ENCODE measurements at places on chromosomes 16 and 17. TPM values are rescaled to one million over a fixed set of nuclear protein-coding genes. Genes with fewer than 3 reads are reported as not detected.
A peak's percentile ranks its signal among the peaks of the same experiment; 100 is the strongest.

DNA sequence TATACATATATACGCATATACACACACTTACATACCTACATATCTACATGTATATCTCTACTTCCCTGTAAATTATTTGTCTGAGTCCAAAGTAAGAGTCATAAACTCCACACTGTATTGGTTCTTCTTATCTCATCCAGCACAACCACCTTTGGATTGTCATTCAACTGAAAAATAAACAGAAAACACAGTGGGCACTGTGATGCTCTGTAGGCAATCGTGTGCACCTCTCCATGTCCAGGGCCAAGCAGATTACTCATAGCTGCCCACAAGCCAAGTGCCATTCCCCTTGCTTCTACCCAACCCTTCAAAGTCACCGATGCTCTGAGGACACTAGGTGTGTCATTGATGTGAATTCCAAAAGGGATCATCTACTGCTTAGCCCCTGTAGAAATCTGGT, 12.9 kb upstream of the TEKT3 start:
- H3K27me3 ChIP-seq = no peaks in the 10 kb centered on the region
- no peaks in the 10 kb centered on the region for H3K36me3 ChIP-seq
- H3K4me3 ChIP-seq = no peak overlapping the region
- no peak for DNase-seq
- no peaks in the 10 kb centered on the region for H3K4me1 ChIP-seq

DNA sequence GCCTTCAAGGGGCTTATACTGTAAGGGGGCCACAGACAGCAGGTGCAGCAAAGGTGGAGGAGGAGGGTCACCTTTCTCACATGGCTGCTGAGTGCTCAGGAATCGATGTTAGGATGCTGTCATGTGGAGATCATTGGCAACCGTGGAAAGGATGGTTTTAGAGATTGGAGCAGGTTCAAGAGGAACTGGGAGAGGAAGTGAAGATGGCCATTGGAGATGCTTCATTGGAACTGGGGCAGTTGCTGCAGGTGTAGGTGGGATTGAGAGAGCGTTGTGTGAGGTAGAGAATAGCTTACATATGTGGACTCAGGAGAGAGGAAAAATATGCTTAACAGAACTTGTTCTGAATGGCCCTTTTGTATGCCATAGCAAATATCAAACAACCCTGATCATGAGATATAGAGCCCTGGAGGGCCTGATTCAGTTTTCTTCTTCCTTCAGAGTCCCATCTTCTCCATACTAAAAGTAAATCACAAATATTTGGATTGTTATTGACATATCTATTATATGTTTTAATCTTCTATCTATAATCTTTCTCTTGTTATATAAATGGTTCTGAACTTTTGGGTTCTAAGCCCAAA, 40.8 kb downstream of the LDHD start:
- no peaks in the 10 kb centered on the region for H3K36me3 ChIP-seq
- H3K4me1 ChIP-seq = peaks cover 5% of the 10 kb centered on the region
- no peak overlapping the region for H3K27ac ChIP-seq
- no peaks in the 10 kb centered on the region for H3K27me3 ChIP-seq
- DNase-seq = no peak

GRCh38 chr16:56814537-56815432, 50.2 kb upstream of the SLC12A3 start:
- no peaks in the 10 kb centered on the region for H3K36me3 ChIP-seq
- no peaks in the 10 kb centered on the region for H3K27me3 ChIP-seq
- H3K27ac ChIP-seq = no peak overlapping the region
- H3K4me1 ChIP-seq = no peaks in the 10 kb centered on the region
- no peak overlapping the region for H3K4me3 ChIP-seq

- DNase-seq = no peak
- H3K4me3 ChIP-seq = no peak overlapping the region
- no peak overlapping the region for H3K27ac ChIP-seq
- H3K4me1 ChIP-seq = no peaks in the 10 kb centered on the region
- no peaks in the 10 kb centered on the region for H3K36me3 ChIP-seq
Observed at GRCh38 chr16:68242926-68243858, 2.0 kb upstream of the PLA2G15 start.

Gene TPSG1
- not detected for total RNA-seq

Gene MMP2
- total RNA-seq = 130 TPM

GRCh38 chr17:81514739-81515529, 2.3 kb upstream of the ACTG1 start:
- peak; percentile 89 for DNase-seq
- peak overlapping the region; percentile 100 for H3K27ac ChIP-seq
- no peaks in the 10 kb centered on the region for H3K27me3 ChIP-seq
- peaks cover 3% of the 10 kb centered on the region for H3K4me1 ChIP-seq
- no peaks in the 10 kb centered on the region for H3K36me3 ChIP-seq

Gene CSH2
- not detected for total RNA-seq

Gene LRRC37A3
- total RNA-seq = 2.1 TPM

Gene ZNF319
- 11.5 TPM for total RNA-seq

GRCh38 chr17:49210158-49211029, at the start of the genes ABI3 and GNGT2:
TSS of gene ABI3 (plus strand) at chr17:49210707. CDS start at chr17:49210725, 18 bp downstream.
TSS of gene GNGT2 (minus strand) at chr17:49210574. CDS start at chr17:49207422, 3,152 bp downstream.
- peak within 1 kb of the TSS; percentile 77 for H3K27ac ChIP-seq
- DNase-seq = no peak
- no peaks in the 10 kb centered on the region for H3K4me1 ChIP-seq
- H3K27me3 ChIP-seq = no peaks in the 10 kb centered on the region
- peak within 1 kb of the TSS; percentile 18 for H3K4me3 ChIP-seq
- H3K36me3 ChIP-seq = no peaks in the 10 kb centered on the region

Gene KRTAP4-9
- total RNA-seq = not detected

DNA sequence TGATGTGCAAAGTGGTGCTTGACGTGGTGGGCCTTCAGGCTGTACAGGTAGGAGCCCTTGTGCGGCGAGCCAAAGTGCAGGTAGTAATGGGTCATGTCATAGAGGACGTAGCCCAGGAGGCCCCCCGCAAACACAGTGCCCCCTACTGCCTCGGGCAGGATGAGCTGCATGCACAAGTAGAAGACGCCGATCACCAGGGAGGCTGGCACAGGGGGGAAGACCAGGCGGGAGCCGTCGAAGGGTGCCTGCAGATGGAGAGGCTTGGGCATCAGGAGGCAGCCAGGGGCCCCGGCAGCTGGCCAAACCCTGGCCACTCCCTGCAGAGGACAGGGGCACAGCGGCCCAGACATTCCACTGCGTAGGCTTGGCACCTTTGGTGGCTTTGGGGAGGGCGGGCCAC, 15.7 kb upstream of the MLKL start:
- H3K27me3 ChIP-seq = no peaks in the 10 kb centered on the region
- H3K4me1 ChIP-seq = no peaks in the 10 kb centered on the region
- no peaks in the 10 kb centered on the region for H3K36me3 ChIP-seq
- H3K4me3 ChIP-seq = no peak overlapping the region
- no peak overlapping the region for H3K27ac ChIP-seq

Gene SULT1A2
- total RNA-seq = 0.41 TPM

DNA sequence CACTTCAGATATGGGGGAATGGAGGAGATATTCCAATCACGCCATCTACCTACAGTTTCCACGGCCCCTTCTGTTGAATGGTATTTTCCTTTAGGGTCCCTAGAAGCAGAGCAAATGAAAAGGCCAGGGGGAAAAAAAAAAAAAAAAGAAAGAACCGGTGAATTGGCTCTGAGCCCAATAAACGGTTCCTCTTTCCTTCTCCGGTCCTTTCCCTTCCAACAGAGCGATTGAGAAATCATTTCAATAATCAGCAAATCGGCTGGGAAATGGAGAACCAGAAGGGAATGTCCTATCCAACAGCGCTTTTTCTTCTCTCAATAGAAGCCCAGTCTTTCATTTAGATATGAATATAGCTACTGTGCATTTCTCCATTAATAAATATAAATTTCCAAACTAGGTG, 26.8 kb upstream of the HOXB13 start:
- H3K27me3 ChIP-seq = peaks cover 4% of the 10 kb centered on the region
- H3K4me1 ChIP-seq = no peaks in the 10 kb centered on the region
- no peaks in the 10 kb centered on the region for H3K36me3 ChIP-seq
- DNase-seq = no peak
- no peak overlapping the region for H3K27ac ChIP-seq
- no peak overlapping the region for H3K4me3 ChIP-seq

GRCh38 chr16:23428351-23428750, 24.6 kb downstream of the COG7 start:
- no peaks in the 10 kb centered on the region for H3K4me1 ChIP-seq
- no peak for DNase-seq
- no peak overlapping the region for H3K27ac ChIP-seq
- no peaks in the 10 kb centered on the region for H3K27me3 ChIP-seq
- H3K36me3 ChIP-seq = no peaks in the 10 kb centered on the region

DNA sequence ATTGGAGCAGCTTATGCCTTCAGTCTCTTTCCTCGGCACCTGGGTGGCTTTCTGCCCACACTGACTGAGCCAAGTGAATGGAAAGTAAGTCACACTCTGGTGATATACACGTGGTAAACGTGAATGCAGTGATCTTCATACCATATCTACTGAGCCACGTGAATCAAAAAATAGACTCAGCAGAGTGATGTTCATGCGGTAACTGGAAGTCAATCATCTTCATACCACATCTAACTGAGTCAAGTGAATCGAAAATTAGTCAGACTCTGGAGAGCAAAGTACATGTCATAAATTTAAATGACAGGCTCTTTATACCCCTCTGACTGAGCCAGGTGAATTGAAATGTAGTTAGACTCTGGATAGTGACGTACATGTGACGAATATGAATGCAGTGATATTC, 47.1 kb upstream of the ARL4D start:
- H3K27ac ChIP-seq = no peak overlapping the region
- no peak for DNase-seq
- H3K36me3 ChIP-seq = no peaks in the 10 kb centered on the region
- no peak overlapping the region for H3K4me3 ChIP-seq
- H3K27me3 ChIP-seq = no peaks in the 10 kb centered on the region
- H3K4me1 ChIP-seq = no peaks in the 10 kb centered on the region

GRCh38 chr17:14318109-14318917, 17.4 kb downstream of the HS3ST3B1 start:
- H3K4me1 ChIP-seq = no peaks in the 10 kb centered on the region
- H3K27ac ChIP-seq = no peak overlapping the region
- no peak for DNase-seq
- no peaks in the 10 kb centered on the region for H3K36me3 ChIP-seq

DNA sequence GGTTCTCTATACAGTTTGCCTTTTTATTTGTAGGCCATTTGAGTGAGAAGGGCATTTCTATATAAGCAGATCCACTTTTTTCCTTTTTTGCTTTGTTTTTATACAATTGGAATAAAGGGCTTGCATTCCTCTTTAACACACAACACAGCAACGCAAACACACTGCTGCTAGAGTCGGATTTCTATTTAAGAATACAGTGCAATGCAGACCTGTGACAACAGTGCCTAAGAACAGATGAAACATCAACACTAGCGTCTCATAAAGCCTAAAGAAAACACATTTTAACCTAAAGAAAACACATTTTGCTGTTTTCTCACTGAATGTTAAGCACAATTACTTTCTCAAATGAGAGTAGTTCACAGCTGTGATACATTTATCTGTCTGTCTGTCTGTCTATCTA, 1141.1 kb downstream of the CDH11 start:
- DNase-seq = no peak
- H3K4me3 ChIP-seq = no peak overlapping the region
- no peaks in the 10 kb centered on the region for H3K36me3 ChIP-seq
- H3K27me3 ChIP-seq = no peaks in the 10 kb centered on the region
- H3K27ac ChIP-seq = no peak overlapping the region

Gene ABCC3
- total RNA-seq = 1.5 TPM

Gene MYCBPAP
- total RNA-seq = 3.8 TPM

GRCh38 chr17:42674755-42675347, 1.9 kb downstream of the PLEKHH3 start:
- H3K36me3 ChIP-seq = no peaks in the 10 kb centered on the region
- H3K27me3 ChIP-seq = no peaks in the 10 kb centered on the region
- peak overlapping the region; percentile 91 for H3K4me3 ChIP-seq
- H3K27ac ChIP-seq = peak overlapping the region; percentile 92
- peaks cover 22% of the 10 kb centered on the region for H3K4me1 ChIP-seq

- no peak overlapping the region for H3K4me3 ChIP-seq
- no peak overlapping the region for H3K27ac ChIP-seq
- no peaks in the 10 kb centered on the region for H3K36me3 ChIP-seq
Observed at GRCh38 chr16:50859628-50860360, 117.9 kb downstream of the CYLD start.

DNA sequence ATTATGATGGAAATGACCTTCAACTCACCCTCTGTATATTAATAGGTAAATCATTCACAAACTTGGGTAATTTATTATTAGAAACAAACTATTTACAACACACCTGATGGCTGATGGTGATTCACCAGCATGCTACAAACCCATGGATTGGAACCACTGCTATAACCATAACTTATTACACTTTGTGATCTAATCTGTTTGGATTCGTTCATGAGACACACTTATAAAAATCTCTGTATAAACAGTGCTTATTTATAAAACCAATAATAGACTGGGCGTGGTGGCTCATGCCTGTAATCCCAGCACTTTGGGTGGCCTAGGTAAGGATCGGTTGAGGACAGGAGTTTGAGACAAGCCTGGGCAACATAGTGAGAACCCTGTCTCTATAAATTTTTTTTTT, 16.0 kb downstream of the SMIM36 start:
- no peaks in the 10 kb centered on the region for H3K27me3 ChIP-seq
- no peak overlapping the region for H3K4me3 ChIP-seq
- no peak overlapping the region for H3K27ac ChIP-seq
- H3K4me1 ChIP-seq = no peaks in the 10 kb centered on the region
- DNase-seq = no peak
- H3K36me3 ChIP-seq = no peaks in the 10 kb centered on the region

Gene RAB26
- total RNA-seq = not detected

Gene CDR2L
- 4.7 TPM for total RNA-seq

Gene RPL13
- total RNA-seq = 2,633 TPM

Gene TBC1D3E
- not detected for total RNA-seq

Gene GRB2
- total RNA-seq = 70.8 TPM

DNA sequence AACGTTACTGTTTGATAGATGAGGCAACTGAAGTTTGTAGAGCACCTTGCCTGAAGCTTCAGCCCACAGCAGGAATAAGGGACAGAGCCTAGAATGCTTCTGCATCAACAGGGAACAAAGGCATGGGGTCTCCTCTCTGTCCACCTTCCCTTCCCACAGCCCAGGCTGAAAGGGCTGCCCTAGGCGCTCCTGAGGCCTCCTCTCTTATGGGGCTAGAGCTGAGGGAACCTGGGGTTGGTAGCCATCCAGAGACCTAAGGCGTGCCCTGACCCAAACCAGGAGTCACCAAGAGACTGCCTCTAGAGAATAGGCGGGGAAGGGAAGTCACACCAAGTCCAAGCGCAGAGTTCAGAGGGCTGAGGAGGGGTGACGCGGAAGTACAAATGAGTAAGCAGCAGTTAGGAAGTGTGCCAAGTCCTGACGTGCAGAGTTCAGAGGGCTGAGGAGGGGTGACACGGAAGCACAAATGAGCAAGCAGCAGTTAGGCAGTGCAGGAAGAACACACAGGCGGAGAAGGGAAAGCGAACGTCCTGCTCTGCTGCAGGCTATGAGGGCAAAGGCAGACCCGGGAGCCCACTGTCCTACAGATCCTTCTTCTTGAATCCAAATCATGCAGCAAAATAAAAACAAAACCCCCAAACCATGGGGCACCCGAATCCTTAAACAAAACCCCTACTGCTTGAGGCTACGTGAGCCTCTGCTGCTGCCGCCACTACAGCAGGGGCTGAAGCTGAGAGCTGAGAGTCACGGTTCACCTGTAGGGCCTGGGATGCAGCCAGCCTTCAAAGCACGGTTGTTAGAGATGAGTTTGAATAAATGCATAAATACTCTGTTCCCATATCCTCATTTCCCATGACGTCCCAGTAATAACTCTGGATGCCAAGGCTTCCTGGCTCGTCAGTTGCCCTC, 2.7 kb upstream of the SPG7 start:
- H3K4me3 ChIP-seq = no peak overlapping the region
- H3K27me3 ChIP-seq = no peaks in the 10 kb centered on the region
- peaks cover 6% of the 10 kb centered on the region for H3K4me1 ChIP-seq
- H3K36me3 ChIP-seq = no peaks in the 10 kb centered on the region
- DNase-seq = peak; percentile 83

Gene TBC1D28
- not detected for total RNA-seq
